ENCODE measurements at places on chromosomes 2 and 18.

GRCh38 chr2:47147021-47147420, 8.1 kb downstream of the STPG4 start:
- DNase-seq, result no peak

- DNase-seq, result no peak
Observed at GRCh38 chr2:95375532-95376150, 26.9 kb upstream of the FAHD2A start.

DNA sequence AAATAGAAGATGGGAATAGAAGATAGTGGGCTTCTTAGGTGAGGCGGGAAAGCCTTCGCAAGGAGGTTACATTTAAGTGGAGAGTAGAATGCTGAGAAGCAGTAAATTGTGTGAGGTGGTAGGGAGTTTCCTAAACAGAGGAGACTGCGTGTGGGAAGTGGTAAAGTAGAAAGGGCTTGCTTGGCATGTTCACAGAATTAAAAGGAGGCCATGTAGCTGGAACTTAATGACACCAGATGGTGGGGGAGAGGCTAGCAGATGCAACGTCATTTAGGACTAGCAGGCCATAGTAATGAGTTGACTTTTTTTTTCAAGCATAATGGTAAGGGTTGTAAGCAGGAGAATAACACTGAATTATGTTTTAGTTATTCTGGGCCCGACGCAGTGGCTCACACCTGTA, 13.0 kb upstream of the RTN4 start:
- no peak for DNase-seq

DNA sequence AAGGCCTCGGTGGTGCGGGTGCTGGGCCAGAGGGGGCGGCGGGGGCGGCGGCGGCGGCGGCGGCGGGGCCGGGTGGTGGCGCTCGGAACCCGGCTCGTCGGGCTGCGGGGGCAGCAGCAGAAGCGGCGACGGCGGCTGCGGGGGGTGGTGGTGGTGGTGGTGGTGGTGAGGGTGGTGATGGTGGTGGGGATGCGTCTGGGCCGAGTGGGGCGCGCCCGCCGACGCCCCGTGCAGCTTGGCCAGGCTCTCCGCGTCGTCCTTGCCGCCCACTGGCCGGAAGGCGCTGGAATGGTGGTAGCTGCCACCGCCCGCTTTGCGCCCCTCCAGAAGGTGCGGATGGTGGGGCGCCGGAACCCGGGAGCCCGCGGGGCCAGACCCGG, 4.4 kb downstream of the SKOR2 start:
- DNase-seq, result no peak

DNA sequence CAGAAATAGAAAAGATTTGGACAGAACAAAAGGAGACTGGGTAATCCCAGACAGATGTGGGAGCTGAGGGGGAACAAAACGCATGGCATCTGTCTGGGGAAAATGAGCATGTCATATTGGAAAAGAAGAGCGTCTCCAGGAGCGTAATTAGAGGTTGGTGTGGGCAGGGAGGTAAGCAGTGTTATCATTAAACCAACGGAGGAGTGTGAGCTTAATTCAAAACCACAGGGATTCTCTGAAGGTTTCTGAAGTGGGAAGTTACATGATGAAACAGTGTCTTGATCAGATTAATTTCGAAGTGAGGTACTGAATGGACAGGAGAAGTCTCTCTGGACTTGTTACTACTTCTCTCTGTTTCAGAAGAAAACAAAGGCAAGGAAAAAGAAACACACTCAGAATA, 53.3 kb downstream of the DTNB start:
- DNase-seq, result no peak

DNA sequence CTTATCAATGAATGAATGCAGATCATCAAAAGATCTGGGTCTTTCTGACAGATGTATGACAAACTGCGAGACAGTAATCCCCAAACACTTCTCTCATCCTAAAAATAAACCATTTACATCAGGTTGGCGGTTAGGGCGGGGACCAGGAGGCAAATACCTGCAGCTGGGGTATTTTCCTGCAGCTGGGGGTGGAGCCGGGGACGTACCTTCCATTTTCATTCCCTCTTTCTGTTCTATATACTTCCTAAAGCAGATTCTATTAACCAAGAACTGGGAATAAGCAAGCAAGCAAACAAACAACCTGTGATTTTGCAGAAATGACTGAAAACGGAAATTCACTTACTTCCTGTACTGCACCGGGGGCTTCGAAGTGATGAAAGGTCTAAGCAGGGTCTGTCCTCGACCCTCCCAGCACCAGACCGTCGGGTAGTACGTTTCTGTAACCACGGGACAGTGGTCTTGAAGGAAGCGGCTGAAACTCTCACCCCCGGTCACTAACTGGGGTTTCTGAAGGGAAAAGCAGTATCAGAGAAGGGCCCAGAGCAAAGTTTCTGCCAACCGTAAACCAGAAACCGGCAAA, 1.2 kb downstream of the ABHD3 start:
- no peak for DNase-seq

DNA sequence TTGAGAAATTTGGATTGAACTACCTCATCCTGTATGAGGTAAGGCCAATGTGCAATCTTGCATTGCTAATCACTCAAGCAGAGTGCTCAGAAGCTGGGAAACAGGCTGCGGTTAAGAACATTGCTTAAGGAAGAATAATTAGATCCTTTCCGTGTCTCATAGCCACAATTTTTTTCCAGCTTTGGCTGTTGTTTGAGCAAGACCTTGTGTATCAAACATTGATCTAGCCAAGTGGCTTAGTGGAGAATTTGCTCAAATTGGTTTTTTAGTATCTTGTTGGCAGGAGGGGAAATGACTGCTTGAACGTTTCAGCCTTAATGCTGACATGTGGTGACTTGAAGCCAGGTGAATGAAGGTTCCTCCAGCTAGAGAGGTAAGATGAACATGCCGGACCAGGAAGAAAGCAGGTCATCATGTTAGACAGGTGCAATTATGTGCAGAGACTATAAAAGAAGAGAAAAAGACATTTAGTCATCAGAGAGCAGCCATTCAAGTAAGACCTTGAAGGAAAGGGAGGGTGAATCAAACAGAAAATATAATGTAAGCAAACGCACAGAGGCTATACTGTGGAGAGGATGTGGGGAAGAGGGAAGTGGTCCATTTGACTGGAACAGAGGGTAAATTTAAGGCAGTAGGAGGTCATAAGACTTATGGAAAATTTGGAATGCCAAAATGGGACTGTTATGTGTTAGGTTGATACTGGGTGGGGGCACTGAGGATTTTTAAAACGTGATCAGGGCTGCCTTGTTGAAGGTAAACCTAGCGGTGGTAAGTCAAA, 98.9 kb upstream of the CYP1B1 start:
- DNase-seq, result no peak

All from heart right ventricle (tissue), 16 donors.